ENCODE measurements at places on chromosomes 3 and 15.

- no peak for DNase-seq
Observed at GRCh38 chr3:25593001-25593400, 71.7 kb downstream of the TOP2B start.

- DNase-seq = peak; percentile 10
Observed at GRCh38 chr3:17137321-17137826, 252.6 kb downstream of the PLCL2 start.

DNA sequence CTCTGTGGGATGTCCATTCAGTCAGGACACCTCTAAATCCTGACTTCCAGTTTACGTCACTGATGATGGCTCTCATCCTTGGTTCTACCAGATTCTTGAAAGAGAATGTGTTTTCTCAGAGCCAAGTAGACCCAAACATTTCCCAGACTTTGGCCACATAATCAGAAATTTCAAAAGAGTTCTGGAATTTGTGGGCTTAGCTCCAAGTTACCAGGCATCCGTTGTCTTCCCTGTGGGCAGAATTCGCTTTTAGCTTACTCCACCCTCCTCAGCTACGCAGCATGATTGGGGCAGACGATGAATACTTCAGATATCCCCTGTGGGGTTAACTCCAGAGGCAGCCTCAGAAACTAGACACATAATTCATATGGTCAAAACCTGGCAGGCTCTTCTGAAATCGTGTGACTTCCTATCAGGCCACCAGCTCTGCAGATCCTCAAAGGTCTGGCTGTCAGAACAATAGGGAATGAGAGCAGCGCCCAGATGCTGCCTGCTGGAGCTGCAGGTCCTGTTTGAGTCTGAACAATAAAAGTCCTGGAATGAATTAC is 30.6 kb downstream of the CRTC3 start:
- DNase-seq = no peak

DNA sequence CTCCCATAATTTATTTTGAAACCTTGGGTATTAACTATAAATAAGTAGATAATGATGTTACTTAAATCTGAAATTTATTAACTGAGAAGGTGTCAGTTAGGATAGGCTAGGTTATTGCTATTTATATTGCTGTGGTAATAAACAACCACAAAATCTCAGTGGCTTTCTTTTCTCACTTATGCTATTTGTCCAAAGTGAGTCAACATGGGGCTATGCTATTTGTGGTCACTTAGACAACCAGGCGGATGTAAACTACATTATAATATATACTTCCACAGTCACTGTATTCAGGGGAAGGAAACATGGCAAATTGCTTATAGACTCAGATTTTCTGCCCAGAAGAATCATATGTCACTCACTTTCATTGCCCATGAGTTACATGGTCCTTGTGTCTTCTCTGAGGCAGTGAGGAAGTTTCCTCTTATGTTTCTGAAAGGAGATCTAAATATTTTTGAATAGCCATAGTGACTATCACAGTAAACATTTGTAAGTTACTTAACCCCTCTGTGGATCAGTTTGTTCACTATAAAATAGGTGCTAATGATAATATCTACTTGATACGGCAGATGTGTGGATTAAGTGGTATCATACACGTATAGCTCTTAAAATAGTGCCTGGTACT is 19.8 kb downstream of the HMG20A start:
- no peak for DNase-seq

DNA sequence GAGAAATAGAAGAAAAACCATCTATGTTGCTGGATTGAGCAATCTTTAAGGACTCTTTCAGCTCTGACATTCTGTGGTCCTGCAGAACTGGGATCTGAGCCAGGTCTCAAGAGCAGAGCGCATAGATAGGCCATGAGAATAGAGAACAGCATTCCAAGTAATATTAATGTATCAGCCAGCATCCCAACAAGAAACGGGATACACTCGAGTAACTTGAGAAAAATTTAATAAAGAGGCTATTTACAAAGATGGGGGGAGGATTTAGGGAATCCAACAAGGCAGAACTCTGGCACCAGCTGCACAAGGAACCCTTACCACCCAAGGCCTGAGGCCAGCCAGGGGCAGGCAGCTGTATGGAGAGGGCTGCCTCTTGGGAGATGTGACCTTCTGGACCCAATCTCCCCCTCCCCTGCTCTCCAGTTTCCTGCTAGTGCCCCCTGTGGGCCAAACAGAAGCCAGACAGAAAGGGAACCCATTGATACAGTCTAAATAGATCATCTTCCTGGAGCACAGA is 8.2 kb downstream of the TMOD2 start:
- no peak for DNase-seq

GRCh38 chr15:48001393-48002039 is 119.3 kb upstream of the SLC24A5 start:
- no peak for DNase-seq

GRCh38 chr3:40714771-40715345 is 190.1 kb downstream of the ZNF621 start:
- DNase-seq = no peak

DNA sequence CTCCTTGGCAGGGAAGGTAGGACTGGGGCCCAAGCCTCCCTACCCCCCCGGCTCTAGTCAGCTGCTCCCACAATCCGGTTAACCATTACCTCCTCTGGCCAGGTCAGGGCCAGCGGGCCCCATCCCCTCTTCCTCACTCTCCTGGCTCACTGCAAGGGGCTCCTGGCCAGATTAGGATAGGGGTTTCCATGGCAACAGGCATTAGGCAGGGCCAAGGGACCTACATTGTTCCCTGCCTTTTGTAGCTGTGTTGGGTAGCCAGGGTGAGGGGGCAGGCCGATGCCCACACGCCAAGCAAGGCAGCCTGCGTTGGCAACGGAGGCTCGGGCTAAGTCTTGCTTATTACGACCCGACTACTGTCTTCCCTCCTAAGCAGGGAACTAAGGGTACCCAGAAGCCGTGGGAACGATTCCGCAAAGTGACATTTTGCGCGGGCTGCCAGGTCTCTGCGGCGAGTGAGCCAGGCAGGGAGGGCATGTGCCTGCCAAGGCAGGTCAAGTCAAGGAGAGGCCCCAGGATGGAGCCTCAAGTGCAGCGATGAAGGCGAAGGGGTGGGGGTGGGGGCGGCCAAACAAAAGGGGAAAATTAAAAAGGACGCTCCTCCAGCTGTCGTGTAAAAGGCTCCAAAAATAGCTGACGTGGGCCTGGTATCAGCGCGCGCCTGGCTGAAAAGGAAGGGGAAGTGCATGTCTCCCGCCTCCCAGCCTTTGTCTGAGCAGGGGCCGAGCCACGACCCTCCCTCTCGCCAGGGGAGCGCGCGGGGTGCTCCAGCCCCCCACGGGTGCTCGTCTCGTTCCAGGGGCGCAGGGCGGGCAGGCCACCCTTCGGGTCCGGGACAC is 919 bp downstream of the IDH2 start:
- peak; percentile 38 for DNase-seq

DNA sequence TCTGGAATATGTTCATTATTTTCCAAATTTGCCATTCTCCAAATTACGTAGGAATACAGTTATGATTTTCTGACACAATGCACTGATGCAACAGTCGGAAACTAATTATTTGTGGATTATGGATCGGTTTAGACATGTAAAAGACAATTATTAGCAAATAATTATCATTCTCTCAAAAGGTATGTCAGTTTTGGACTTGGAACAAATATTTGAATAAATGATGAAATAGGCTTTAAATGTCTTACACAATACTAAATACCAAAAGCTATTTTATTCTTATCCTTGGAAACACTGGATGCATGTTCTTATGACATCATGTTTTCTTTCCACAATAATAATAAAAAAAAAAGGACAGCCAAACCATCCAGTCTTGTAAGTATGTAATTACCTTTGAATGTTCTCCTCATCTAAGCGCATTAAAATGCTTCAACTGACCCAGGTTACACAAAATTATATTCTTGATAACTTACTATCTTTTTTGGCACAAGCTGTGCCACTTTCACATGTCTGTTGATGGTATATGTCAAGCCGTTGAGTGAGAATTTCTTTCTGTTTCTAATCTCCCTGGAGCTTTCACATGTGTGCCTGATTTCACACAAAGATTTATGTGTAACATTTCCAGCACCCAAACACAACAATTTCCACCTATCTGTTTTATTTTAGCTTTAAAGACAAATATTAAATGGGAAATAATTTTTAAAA is 238.5 kb upstream of the ZNF385D start:
- DNase-seq = no peak

DNA sequence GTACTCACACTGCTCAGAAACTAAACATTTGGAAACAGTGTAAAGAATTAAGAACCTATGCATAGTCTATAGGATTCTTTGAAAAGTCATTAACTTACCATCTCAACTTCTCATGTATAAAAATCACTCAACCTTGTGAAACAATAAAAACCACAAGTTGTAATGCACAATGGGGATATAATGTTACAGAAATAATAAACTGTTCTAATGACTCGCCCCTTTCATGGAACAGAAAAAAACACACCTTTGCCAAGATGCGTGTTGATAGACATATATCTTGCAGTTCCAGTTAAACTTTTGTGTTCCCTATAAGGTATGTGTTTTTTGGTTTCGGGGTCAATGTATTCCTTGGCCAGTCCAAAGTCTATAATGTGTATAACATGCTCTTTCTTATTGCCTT is 50.8 kb upstream of the PPIB start:
- DNase-seq = no peak

DNA sequence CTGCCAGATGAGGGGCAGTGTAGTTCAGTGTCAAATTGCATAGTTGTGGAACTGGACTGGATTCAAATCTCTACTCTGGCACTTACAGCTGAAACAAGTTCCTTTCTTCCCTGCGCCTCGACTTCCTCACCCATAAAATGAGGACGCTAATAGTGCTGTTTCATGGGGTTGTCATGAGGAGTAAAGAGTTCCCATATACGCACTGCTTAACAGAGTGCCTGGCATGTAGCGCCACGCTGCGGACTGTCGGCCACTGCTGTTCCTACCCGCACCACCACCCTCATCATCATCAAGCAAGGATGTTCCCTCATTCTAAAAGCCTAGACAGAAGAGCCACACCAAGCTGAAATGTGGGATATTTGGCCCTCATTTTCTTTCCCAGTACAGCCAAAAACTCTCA is 91.9 kb downstream of the CHDH start:
- peak; percentile 18 for DNase-seq

GRCh38 chr3:164577667-164578210 is 500.6 kb downstream of the SI start:
- no peak for DNase-seq

DNA sequence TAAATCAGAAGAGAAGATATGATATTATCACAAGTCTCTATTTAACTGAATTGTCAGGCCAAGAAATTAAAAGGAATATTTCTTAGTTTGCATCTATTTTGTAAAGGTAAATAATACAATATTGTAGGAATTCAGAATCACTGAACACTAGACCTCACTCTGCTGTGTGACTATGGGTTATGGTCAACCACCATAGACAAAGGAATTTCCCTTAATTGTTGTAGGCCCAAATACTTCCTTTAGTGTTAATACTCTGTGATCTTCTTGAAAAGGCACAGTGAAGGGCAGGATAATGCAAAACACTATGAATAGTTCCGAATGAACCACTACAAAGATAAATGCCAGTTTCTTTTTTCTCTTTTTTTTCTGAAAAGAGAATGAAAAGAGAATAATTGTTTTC is 162.3 kb downstream of the TUSC7 start:
- DNase-seq = no peak

- no peak for DNase-seq
Observed at GRCh38 chr3:13380971-13381370, 39.2 kb downstream of the NUP210 start.

DNA sequence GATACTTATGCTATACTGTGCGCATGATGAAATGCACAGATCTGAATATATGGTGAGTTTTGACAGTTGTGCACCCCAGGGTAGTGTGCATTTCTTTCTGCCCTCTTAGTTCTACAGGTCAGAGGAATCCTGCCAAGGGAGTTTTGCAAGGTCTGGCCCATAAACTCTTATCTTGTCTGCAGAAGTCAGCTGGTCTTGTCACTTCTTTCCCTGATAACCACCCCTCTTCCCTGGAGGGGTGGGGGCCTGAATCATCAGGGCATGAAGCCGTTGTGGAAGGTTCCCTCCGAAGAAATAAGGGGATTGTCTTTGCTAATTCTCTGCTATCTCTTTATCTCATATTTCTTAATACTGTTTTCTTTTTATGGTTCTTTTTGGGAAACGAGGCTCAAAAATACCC is 30.4 kb downstream of the TRIM71 start:
- DNase-seq = no peak

DNA sequence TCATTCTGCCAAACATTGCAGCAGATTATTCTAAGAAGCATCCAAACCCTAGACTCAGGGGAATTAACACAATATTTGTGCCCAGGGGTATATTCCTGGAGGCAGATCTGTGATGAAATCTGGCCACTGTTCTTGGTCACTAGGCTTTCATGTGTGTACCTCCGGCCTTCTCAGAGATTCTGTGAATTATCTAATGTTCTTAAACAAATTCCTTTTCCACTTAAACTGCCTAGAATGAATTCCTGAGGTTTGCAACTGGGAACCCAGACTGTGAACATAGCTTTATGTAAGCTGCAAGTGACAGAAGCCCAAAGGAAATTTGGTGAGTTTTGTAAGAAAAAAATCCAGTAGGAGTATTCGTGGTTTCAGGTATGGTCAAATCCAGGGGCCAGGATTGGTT is 20.7 kb upstream of the CTNNB1 start:
- no peak for DNase-seq

DNA sequence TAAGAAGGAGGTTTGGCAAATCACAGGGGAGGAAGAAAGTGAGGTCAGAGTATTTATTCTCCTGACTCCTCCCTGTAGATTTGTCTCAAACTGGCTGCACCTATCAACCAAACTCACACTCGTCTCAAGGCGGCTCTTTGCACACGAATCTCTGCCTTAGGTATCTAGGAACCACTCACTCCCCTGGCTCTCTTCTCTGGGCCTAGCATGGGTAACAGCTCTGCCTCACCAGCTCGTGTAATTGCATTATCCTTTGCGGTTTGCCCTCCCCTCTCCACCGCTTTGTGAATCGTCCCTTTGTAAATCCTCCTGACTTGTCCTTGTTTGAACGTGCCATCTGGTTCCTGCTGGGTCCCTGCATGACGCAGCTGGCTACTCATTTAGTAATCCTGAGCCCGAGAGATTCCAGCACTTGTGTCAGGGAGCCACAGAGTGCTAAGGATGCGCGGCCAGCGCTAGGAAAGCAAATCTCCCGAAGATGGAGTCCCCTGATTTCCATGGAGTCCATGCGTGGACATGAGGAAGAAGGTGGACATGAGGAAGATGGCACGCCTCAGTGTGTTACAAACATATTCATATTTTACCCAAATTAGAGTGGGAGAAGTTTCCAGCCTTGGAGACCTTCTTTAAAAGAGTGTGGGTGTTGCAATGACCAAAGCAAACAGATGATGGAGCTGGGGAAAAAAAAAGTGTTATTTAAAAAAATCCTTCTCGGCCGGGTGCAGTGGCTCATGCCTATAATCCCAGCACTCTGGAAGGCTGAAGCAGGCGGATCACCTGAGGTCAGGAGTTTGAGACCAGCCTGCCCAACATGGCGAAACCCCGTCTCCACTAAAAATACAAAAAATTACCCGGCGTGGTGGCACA is 26.7 kb downstream of the NRROS start:
- no peak for DNase-seq

GRCh38 chr3:61627768-61628185 is 66.4 kb downstream of the PTPRG start:
- no peak for DNase-seq
